ENCODE measurements at places on chromosomes 3 and 15.

GRCh38 chr15:71124937-71125790, 9.9 kb downstream of the THSD4 start:
- no peak for DNase-seq

DNA sequence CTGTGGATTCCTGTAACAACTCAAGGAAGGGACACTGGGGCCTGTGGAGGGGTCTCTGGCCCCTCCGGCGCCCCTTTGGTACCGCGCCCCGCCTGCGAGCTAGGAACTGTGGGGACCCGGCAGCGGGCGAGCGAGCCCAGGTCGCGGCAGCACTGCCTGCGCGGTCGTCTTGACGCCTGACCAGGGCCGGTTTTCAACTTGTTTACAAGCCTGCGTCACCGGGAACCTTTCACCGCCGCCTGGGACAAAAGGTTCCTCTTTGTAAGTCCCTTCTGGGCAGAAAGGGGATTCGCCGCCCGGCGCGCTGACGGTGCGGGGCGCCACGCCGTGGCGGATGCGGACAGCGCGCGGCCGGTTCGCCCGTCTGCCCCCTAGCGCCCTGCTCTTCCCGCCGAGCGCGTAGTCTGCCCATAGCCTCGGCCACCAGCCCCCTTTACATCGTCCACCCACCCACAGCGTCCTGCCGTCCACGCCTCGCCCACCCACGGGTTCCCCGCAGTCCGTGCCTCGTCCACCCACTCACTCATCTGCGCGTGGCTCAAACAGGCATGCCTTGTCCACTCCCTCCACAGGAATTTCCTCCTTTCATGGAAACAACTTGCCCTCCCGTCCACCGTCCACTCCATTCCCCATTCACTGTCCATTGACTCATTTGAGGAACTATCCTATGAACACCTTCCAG, 5.5 kb upstream of the CFAP100 start:
- peak; percentile 41 for DNase-seq

- no peak for DNase-seq
Observed at GRCh38 chr15:73923156-73923487, 3.1 kb upstream of the LOXL1 start.

DNA sequence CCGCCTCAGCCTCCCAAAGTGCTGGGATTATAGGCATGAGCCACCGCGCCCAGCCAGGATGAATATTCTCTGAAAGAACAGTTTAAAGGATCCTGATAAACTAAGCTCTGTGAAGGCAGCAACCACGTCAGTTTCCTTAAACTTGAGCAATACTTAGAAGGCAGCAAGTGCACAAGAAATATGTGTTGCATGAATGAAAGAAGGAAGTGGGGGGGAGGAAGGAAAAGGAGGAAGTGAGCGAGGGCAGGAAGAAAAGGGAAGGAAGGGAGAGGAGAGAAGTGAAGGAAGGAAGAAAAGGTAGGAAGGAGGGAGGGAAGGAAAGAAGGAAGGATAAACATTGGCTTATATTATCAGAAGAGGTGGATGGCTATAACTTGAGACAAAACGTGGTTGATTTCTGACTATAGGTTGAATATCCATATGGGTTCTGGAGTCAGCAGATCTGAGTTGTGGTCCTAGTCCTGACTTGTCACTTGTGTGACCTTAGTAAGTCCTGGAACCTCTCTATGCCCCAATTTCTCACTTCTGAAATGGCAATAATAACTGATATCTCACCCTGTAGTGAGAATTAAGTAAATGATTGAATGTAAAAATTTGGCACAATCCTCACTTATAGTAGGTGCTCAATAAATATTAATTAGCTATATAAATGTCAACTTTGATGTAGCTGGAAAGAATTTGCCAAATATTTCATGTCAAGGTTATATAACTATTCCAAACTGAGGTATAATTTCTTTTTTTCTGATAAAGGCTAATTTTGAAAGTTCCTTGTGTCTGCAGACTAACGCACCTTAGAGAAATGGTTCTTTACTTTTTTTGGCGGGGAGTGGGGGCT, 12.0 kb upstream of the SEMA4B start:
- DNase-seq = no peak

- peak; percentile 73 for DNase-seq
Observed at GRCh38 chr15:98647774-98648653, at the start of gene IGF1R. IGF1R (plus strand) TSS chr15:98648539; CDS start chr15:98649582, 1,043 bp downstream.

GRCh38 chr3:174955513-174956016, 96.4 kb downstream of the NAALADL2 start:
- no peak for DNase-seq

GRCh38 chr3:130539005-130539404, 22.0 kb downstream of the COL6A6 start:
- peak; percentile 7 for DNase-seq

- DNase-seq = no peak
Observed at GRCh38 chr15:36256404-36256807, 323.0 kb upstream of the CDIN1 start.

- no peak for DNase-seq
Observed at GRCh38 chr15:33377204-33377603, 66.4 kb downstream of the RYR3 start.
